HAP-1 (cell line): ENCODE measurements at places on chromosomes 16 and 17.

GRCh38 chr17:40338058-40338457, 26.5 kb downstream of the GJD3 start:
- no peak for DNase-seq

DNA sequence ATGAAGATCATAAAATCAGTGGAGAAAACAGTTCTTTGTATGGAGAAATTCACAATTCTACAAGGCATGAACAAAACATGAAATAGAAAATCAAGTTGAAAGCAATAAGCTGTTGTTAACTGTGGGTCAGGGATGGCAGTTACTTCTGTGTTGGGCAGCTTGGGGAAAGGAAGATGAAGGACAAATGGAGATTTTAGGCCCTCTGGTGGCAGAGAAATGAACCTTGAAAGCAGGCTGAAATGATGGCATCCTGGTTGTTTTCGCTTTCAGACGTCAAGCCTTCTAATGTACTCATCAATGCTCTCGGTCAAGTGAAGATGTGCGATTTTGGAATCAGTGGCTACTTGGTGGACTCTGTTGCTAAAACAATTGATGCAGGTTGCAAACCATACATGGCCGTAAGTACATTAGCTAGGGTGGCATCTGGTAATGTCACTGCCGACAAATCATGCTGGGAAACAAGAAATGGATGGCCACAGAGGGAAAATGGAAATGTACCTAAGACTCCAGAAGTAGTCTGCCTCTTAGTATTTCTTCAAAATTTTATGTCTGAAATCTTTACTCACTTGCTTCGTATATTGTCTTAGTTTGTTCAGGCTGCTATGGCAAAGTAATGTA, 108.9 kb downstream of the MAP2K6 start:
- DNase-seq = peak; percentile 22

GRCh38 chr16:12208341-12209035, 232.0 kb downstream of the SNX29 start:
- DNase-seq = no peak

- no peak for DNase-seq
Observed at GRCh38 chr16:49621241-49622083, 234.4 kb downstream of the ZNF423 start.

GRCh38 chr17:63497708-63498483, 21.0 kb downstream of the ACE start:
- peak; percentile 40 for DNase-seq

DNA sequence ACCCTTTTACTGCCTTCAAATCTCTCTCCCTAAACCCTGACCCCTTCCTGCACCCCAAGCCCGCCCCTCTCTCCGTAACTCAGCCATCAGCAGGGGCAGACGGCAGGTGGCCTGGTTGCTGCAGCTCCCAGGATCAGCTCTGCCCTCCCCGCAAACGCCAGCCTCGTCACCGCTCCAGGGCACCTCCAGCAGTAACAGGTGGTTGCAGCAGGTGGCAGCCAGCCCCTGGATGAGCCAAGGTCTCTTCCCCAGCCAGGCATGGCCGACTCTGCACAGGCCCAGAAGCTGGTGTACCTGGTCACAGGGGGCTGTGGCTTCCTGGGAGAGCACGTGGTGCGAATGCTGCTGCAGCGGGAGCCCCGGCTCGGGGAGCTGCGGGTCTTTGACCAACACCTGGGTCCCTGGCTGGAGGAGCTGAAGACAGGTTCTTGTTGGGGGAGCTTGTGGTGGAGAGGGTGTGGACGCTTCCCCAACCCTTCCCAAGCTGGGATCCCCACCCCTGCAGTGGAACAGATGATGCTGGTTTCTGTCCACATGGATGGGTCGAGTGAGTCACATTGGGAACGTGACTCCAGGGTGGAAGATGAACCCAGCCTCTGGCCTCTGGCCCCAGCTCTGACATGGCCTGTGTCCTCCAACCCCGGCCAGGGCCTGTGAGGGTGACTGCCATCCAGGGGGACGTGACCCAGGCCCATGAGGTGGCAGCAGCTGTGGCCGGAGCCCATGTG, 558 bp downstream of the HSD3B7 start:
- DNase-seq = no peak

- DNase-seq = no peak
Observed at GRCh38 chr17:15885770-15886169, 59.2 kb upstream of the ADORA2B start.

DNA sequence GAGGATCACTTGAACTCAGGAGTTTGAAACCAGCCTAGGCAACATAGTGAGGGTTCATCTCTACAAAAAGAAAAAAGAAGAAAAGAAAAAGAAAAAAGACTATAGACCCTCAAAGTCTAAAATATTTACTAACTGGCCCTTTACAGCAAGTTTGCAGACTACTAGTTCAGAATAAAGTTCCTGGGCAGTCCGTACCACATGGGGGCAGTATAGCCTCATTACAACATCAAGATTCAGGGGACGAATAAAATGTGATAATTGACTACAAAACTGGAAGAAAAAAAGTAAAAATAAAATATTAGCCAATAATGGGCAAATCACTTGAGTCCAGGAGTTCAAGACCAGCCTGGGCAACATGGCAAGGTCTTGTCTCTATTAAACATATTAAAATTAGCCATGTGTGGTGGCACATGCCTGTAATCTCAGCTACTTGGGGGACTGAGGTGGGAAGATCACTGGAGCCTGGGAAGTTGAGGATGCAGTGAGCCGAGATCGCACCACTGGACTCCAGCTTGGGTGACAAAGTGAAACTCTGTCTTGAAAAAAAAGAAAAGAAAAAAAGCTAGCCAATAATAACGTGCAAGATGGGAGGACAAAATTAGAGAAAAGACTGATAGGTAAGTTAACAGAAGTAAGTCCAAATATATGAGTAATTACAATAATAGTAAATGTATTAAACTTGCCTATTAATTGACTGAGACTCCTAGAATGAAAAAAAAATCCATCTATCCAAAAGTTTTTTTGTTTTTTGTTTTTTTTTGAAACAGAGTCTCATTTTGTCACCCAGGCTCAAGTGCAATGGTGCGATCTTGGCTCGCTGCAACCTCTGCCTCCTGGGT, 129.4 kb upstream of the SEC14L1 start:
- DNase-seq = peak; percentile 78

- DNase-seq = peak; percentile 51
Observed at GRCh38 chr17:7711051-7711755, 6.2 kb downstream of the EFNB3 start.

DNA sequence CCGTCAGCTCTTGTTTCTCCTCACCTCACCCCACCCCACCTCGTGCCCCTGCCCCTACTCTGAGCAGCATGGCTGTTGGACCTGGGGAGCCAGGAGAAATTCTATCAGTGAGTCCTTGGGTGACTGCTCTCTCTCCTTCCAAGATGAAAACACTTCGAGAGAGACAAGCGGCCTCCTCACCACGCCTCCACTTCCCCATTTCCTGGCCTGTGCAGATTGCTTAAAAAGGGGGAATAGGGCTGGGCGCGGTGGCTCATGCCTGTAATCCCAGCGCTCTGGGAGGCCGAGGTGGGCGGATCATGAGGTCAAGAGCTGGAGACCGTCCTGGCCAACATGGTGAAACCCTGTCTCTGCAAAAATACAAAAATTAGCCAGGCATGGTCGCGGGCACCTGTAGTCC, 9.5 kb downstream of the DLX4 start:
- DNase-seq = no peak

DNA sequence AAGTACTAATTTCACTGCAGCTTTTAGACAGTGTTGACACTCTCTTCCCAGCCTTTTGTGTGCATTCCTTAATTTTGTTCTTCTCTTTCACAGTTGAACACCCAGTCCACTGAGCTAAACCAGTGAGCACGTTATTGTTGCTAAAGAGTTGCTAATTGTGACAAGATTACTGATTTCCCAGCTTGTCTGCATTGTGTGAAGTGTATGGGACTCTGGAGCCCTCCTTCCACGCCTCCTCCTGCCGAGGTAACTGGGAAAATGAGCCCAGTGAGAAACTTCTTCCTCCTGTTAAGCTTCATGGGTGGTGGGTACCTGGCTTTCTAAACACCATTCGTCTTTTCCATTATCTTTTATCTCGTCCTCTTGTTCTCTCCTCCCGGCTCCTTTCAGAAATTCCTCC, 29.8 kb upstream of the DNAH17 start:
- no peak for DNase-seq

- DNase-seq = no peak
Observed at GRCh38 chr17:74369221-74369620, 1.9 kb downstream of the GPR142 start.

- no peak for DNase-seq
Observed at GRCh38 chr17:51709694-51710633, 448.6 kb downstream of the CA10 start.

GRCh38 chr17:65130832-65131231, 6.3 kb upstream of the RGS9 start:
- no peak for DNase-seq

DNA sequence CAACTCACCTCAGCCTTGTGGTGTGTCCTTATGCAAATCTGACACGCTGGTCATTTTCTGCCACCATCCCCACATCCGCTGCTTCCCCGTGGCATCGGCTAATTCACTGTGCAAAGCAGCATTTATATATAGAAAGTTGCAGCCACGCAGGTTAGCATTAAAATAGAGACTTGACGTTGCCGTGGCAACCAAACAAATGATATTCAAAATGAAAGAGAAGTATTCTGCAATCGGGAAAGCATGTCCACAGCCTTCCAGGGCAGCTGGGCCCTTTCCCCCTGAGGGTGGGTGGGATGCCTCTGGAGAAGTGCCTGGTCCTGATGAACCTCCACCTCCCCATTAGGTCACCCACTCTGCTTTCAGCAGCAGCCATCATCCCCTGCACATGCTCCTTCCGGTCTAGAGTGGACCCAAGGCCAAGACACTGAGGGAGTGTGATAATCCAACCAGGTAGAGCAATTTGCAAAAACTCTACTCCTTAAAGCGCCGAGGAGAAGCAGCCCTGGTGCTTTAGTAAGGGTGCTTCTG, 138.7 kb downstream of the GAS7 start:
- DNase-seq = no peak

- DNase-seq = no peak
Observed at GRCh38 chr16:87331241-87331801, 14.1 kb upstream of the C16orf95 start.

DNA sequence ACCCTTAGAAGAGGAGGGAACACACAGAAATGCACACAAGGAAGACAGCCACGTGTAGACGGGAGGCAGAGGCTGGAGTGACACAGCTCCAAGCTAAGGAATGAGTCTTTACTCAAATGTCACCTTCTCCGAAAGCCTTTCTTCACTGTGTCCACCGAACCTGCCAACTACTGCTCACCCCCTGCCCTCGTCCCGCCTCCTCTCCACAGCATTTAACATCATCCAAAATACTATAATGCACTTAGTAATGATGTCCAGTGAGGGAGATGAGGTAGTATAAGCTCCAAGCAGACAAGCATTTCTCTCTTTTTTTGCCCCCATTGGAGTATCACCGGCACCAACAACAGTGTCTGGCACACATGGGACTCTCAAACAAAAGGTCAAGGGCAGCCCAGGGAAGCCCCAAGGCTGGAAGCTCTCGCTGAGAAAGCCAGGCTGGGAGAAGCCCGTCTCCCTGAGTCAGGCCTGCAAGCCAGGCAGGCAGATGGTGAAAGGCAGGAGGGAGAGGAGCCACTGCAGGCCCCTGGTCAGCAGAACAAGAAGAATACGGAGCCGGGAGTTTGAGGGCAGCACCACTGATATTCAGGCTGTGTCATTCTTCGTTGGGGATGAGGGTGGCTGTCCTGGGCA, 25.9 kb downstream of the ZFHX3 start:
- no peak for DNase-seq

DNA sequence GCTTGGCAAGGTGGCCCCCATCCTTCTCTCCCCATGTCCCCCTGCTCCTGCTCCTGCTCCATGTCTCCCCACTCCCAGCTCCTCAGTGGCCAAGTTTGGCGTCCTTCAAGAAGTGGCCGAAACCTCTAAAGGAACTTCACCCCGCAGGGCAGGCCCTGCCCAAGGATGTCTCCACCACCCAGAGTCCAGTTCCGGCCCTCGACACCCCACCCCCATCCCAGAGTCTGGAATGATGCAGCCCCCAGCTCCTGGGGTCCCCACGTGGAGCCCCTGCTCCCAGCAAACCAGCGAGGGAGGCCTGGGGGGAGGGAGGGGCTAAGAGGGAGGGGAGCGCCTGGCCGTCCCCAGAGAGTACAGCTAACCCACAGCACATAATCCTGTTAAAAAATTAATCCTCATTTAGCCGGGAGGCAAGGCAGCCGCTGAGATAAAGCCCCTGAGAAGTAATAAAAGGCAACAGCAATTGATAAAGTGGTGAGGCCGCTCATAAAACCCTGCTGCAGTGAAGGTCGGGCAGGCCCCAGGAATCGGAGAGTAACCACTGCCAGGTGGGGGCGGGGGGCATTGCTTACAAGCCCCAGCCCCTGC, 9.9 kb upstream of the ENPP7 start:
- peak; percentile 81 for DNase-seq

DNA sequence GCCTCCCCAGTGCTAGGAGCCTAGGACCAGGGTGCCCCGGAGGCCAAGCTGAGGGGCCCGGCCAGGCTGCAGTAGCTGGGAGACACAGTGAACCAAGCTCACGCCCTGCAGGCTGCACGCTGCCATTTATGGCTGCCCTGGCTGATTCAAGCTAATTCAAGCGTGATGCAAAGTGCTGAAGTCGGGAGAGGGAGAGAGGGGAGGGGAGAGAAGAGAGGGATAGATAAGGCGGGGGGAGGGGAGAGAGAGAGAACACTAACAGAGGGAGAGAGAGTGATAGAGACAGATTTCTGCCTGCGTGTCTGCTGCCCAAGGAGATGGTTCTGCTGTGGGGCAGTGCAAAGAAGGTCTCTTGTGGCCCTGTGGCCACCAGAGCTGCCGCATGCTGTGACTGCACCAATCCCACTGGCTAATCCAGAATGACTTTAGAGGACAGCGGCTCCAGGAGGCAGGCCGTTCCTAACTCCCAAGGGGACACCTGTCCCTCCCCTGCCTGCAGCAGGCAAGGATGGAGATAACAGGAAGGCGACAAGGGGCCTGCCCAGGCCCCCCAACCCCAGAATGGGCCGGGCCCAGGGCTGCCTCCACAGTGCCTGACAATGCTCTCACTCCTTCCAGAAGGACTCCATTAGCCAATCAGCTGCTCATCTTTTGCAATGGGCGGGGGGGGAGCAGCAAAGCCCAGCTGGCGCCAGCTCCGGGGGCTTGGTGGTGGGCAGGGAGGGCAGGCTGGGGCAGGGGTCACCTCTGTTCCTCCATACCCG, 12.9 kb downstream of the MXRA7 start:
- peak; percentile 22 for DNase-seq

GRCh38 chr16:85798283-85798776, 1.0 kb downstream of the EMC8 start:
- DNase-seq = no peak

GRCh38 chr16:16982614-16983013, 488.1 kb downstream of the XYLT1 start:
- DNase-seq = no peak

- no peak for DNase-seq
Observed at GRCh38 chr16:22313876-22314470, 16.8 kb downstream of the POLR3E start.
